ENCODE measurements at places on chromosomes 3 and 15.

DNA sequence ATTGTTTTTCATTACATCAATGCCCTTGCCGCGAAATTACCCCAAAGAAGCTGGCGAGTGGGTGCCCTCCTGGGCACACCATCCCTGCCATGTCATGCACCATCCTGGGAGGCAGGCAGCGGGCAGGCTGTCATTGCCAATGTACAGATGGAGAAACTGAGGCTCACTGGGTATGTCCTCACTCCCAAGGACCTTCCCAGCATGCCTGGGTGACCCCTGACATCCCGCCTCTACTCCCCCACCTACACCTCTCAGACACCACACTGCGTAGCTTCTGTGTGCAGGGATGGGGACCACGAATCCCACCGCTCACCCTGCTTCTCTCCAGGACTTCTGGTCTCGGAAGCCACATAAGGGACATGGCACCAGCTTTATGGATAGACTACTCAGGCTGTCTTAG, 41.0 kb upstream of the SLC41A3 start:
- DNase-seq: no peak

DNA sequence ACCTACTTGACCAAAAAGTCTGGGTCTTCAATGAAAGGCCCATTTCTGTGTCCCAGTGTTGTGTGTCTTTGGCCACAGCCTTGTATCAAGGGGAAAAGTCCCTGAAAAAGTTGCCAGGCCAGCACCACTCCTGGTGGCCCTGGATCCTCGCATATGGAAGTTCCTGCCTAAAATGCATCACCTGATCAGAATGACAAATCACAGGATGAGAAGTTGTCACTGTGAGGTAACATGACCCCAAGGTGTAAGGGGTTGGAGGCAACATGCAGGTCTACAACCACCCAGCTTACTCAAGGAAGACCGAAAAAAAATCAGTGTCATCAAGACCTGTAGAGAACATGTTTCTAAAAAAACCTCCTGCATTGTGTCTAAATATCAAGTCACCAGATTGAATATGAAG, 25.6 kb downstream of the PARP15 start:
- DNase-seq: no peak

- DNase-seq: no peak
Observed at GRCh38 chr15:95946241-95946640, 384.3 kb upstream of the NR2F2 start.

DNA sequence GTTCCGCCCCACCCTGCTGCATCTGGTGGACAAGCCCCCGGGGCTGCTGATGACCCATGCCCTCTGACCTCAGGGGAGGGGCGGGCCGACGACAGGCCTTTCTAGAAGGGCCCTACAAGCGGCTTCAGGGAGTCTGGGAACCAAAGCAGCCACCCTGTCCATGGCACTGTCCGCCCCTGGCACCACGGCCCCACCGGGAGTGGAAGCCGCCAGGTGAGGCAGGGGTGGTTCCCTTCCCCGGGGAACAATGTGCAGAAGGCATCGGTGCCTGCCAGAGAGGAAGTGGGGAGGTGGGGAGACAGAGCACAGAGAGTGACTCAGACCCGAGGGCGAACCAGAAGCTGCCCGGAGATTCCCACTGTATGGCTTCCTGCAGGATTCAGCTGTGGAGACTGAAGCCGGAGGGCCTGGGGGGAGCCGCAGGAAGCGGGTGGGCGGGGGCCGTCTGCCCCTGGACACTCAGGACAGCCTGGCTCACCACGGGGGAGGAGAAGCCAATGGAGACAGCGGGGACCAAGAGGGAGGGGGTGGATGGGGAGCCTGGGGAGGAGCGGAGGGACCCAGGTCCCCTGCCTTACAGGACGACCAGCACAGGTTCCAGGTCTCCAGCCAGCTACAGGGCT, 134.0 kb downstream of the TPRA1 start:
- DNase-seq: peak; percentile 8

GRCh38 chr3:37753428-37753827, 108.3 kb upstream of the CTDSPL start:
- no peak for DNase-seq

GRCh38 chr3:63976161-63976871, 47.0 kb downstream of the PSMD6 start:
- DNase-seq: peak; percentile 66

DNA sequence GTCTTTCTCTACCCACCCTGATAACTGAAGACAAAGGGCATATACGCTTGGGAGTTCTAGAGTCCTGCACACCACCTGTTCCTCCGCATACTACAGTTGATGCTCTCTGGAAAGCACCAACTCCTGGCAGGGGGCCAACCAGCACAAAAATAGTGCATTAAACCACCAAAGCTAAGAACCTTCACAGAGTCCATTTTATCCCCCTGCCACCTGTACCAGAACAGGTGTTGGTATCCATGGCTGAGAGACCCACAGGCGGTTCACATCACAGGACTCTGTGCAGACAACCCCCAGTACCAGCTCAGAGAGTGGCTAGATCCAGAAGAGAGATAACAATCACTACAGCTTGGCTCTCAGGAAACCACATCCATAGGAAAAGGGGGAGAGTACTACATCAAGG, 114.4 kb upstream of the POU1F1 start:
- no peak for DNase-seq

DNA sequence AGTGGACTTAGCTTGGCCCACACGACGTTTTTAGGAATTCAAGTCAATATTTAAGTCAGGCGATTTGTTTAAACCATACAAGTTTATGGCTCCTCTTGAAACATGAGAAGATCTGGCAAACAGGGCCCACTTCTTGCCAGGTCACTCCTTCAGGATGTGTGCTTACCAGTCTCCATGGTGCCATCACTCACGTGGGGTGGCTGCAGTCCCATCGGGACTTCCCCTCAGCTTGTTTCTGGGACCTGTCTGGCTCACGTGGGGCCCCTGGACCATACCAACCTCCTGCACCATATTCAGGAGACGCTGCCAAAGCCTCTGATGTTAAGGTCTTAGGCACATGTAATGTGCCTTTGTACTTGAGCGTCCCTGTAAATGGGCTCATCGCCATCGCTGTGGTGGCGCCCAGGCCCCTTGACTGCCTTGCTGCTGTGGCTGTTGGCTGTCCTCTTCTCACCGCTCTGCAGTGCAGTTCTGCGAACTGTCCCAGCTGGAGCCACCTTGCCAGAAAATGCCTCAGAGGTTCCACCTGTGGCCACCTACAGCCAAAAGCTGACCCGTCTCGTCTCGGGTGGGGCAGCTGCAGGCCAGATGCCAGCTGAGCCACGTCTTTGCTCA, 8.9 kb downstream of the MCM2 start:
- DNase-seq: no peak

DNA sequence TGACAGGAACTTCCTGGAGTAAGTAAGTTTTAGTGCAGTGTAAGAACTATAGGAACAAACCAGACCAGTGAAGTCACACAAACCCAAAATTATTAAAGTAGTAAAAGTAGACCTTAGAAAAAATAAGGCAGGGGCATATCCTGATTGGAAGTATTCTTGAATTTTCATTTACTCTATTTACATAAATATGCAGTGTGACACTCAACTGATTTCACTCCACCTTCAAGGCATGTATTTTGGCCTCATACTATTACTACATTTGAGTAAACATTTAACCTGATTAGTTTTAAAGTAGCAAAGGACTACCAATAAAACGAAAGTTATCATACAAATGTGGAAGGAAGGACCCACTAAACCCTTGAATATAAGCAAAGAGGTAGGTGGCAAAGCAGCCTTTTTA, 22.8 kb downstream of the TRNT1 start:
- DNase-seq: no peak

DNA sequence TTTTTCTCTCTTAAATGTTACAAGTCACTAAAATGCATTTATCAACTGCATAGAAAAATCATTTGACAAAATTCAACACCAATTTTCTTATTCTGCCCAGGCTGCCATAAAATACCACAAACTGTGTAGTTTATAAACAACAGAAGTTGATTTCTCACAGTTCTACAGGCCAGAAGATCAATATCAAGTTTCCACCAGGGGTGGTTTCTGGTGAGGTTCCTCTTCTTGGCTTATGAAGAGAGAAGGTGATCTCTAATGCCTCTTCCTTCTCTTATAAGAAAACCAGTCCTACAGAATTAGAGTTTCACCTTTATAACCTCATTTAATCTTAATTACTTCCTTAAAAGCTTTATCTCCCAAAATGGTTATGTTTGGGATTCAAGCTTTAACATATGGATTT, 10.9 kb upstream of the CD200R1L start:
- no peak for DNase-seq

GRCh38 chr3:189076449-189076848, 95.3 kb upstream of the TPRG1 start:
- DNase-seq: no peak
